GM20000 (cell line): ENCODE measurements at places on chromosomes 1 and 21.

DNA sequence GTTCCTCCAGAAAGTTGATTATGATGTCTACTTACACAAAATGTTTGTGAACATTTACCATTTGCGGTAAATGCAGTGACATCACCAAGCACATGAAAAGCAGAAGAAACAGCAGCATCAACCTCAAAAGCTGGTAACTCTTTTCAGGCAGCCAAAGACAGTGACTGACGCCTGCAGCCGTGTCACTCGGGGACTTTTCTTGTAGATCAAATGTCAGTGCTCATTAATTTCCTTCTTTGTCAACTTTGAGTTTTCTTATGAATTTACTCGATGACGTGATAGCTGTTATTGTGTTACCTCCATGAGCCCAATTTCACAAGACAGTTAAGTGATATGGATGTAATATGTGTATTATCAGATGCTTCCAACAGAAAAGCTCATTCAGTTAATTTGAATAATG is 92.5 kb downstream of the RIPK4 start:
- DNase-seq: no peak

DNA sequence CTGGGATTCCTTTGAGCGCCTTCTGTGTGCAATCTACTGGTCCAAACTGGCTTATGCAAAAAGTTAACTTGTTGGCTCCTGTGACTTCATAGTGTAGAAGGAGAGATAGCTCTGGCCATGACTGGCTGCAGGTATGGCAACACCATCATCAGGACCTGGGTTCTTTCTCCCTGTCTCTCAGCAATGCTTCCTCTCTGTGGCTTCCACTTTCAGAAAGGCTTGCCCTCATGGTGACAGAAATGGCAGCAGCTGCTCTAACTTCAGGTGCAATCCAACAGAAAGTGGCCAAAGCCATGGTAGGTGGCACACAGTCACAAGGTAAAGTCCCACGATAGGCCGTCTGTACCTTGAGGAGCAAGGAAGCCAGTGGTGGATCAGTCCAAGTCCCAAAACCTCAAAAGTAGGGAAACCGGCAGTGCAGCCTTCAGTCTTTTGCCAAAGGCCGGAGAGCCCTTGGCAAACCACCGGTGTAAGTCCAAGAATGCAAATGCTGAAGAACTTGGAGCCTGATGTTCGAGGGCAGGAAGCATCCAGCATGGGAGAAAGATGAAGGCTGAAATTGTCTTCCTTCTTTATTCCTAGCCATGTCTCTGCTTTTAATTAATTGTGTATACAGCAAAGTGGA is 45.0 kb downstream of the ZBTB40 start:
- no peak for DNase-seq

DNA sequence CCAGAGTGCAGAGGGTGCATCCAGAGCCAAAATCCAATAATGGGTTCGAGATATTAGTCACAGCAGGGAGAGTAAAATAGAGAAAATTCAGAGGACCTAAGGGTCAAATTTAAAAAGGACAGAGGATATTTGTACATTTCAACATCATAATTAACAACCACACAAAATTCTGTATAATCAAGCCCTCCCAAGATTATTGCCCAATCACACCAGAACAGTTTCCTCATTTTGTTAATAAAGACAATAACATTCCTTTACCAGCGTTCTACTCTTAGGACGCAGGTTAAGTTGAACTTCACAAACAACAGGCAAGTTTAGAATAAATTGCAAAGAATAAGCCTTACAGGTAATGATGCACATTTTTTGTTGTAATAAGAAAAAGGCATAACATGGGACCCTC is 462.8 kb downstream of the PTPRC start:
- DNase-seq: no peak

GRCh38 chr1:115286431-115287205 is 51.4 kb downstream of the NGF start:
- DNase-seq: no peak

DNA sequence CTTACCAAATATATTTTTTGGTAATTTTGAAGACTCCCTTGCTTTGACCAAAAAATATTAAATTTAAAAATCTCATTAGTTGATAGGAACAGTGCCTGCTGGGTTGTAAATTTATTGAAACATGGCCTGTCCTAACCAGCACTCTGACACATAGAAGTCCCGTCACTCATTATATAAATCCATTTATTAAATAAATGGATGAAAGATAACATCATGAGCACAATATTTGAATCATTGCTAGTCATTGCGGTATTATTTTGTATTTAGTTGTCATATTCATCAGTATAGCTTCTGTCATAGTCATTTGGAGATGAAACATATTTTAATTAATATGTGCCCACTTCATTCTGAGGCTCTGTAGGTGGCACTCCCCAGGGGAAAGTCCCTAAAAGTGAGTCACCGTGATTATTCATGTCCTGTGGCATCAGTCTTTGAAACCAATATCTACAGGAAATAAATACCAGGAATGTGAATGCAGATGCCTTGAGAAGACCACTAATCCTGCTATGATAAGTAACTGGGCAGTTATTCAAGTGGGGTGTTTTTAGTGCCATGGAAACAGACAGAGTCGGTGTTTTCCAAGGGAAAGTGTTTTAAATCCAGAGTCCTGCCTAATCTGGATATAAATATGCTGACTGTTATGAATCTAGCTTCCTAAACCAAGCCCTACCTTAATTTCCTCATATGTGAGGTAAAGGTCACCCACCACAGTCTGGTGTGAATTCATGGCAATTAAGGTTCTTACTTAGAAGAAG is 302.0 kb downstream of the DUSP10 start:
- DNase-seq: no peak

GRCh38 chr1:220906561-220907334 is 27.5 kb downstream of the HLX start:
- no peak for DNase-seq

GRCh38 chr1:26399034-26399433 is 11.6 kb upstream of the LIN28A start:
- no peak for DNase-seq

- DNase-seq: no peak
Measured at GRCh38 chr1:231950331-231951128, 323.9 kb downstream of the DISC1 start.

- DNase-seq: no peak
Measured at GRCh38 chr1:184888505-184888904, 85.8 kb downstream of the NIBAN1 start.

DNA sequence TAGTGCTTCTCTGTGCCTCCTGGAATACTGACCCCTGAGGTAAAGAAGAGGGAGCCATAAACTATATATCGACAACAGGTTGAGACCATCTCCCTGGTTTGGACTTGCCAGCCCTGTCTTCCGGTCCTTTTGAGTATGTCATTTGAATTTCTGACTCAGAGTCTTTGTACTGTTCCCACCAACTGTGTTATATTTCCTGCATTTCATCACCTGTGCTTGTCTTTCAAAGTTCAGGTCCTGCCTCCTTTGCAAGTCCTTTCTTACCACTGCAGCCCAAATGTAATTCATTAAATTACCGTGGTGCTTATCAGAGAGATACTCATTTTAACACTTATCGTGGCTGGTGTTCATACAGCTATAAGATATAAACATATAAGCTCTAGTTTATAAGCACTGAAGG is 10.7 kb downstream of the AK5 start:
- no peak for DNase-seq

GRCh38 chr1:220748936-220749335 is 814 bp downstream of the MTARC2 start:
- no peak for DNase-seq
